ENCODE measurements at places on chromosomes 2 and 18. TPM values are rescaled to one million over a fixed set of nuclear protein-coding genes. Genes with fewer than 3 reads are reported as not detected.

PAX8 gene
- total RNA-seq: 1.00 TPM

KIF5C gene
- total RNA-seq: 0.88 TPM

HOXD13 gene
- total RNA-seq: not detected

CIB4 gene
- 0.31 TPM for total RNA-seq

- DNase-seq: no peak
These were observed 1387.7 kb downstream of the SUCLG1 start for GRCh38 chr2:83071352-83071751.

- no peak for DNase-seq
These were observed 17.1 kb upstream of the DRC1 start for GRCh38 chr2:26384597-26384996.

DNA sequence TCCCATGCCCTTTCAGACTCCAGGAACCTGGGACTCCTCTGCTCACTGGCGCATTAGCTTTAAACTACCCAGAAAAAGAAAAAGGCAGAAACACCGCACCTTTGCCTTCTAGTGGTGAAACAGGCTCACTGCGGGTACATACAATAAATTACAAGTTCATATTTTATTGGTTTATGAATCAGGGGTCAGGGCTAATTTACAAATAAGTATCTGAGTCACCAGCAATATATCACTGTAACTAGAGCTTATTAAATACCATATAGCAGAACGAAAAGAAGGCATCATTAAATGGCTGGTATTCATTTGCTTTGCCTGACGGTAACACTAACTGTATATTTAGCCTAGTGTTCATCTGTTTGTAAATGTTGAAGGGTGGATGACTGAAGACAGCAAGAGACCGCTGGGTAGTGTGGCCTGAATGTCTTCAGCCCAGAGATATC is 26.9 kb upstream of the DTNB start:
- peak; percentile 35 for DNase-seq

DNA sequence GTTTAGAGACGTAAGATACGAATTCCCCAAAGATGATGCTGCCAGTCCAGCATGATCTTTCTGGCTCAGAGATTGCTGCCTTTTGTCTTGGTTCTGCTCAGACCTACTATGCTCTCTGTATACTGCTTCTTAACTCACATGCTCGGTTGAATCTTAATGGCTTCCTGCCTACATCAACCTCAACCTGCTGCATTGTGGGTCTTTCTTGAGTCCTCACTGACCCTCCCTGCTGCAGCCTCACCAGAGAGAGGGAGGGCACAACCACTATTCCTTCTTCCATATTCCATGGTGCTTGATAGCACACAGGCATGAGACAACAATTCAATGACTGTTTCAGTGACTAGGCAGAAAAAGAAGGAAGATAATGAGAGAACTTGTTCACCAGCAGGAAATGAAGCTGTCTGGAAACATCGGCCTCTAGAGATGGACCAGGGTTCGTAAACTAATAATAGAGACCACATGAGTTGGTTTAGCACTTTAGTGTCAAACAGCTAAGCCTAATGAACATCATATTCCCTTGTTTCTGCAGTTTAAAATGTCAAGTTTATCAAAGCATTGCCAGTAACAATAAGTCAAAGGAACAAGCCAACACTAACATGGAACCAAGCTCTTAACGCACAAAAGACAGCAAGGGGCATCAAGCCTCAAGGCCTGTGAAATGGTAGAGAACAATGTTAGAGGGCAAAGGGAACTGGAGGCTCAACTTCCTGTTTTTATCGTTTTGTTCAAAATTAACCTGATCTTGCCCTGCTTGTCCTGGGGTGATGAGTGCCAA is 333.9 kb downstream of the PDE11A start:
- no peak for DNase-seq

- DNase-seq: no peak
These were observed 68.2 kb downstream of the LRP2 start for GRCh38 chr2:169294001-169294675.

All from pancreas (tissue), 10 donors.